ENCODE measurements at places on chromosomes 4 and X.

- no peak for DNase-seq
Measured at GRCh38 chrX:119948381-119948780, 4.8 kb upstream of the NKAP start.

GRCh38 chr4:36917413-36917812 is 327.1 kb upstream of the NWD2 start:
- DNase-seq, result no peak

DNA sequence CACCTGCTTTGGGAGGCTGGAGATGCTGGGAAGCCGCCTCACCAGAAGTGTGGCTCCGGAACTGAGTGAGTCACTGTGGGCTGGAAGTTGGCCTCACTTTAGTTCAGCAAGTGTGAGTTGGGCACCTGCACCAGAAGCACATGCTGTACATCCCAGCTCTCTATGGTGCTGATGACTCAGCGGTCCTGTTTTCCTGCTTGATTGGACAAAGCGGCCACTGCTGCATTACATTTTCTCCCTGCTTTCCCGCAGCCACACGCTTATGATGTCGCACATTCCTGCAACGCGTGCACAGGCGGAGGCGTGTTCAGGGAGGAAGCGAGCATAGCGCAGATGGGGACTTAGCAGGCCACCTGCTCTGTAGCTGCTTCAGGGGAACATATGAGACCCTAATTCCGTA is 26.7 kb upstream of the CLDN34 start:
- peak; percentile 27 for DNase-seq

GRCh38 chrX:1397441-1398270 is 5.7 kb upstream of the SLC25A6 start:
- no peak for DNase-seq

DNA sequence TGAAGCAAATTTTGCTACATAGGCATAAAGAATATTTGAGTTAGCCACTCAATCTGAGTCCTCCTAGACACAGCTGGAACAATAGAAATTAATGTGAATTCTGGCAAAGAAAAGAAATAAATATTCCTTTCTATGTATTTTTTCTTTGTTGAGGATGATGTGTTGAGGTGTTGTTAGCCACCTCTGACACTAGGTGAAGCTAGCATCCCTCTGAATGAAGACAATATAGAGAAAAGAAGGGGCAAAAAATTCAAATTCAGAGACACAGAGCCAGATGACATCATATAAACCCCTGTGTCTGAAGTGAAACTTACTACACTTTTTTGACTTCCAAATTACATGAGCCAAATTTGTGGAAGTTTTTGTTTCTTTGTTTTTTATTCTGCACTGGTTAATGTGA is 34.6 kb upstream of the TMPRSS11D start:
- DNase-seq, result no peak

DNA sequence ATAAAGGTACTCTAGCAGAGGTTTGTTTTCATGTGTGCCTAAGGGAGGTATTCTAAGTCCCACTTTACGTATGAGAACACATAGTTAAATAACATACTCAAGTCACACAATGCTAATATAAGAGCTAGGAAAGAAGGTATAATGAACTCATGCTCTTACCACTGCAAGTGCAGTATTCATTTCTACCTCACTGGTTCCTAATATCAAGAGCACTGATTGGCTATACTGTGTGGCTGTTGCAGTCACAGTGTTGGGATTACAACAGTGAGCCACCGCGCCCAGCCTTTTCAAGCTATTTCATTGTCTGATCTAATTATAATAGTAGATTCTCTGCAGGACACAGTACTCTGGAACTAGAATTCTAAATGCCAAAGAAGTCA is 84.0 kb downstream of the PDS5A start:
- DNase-seq, result no peak

DNA sequence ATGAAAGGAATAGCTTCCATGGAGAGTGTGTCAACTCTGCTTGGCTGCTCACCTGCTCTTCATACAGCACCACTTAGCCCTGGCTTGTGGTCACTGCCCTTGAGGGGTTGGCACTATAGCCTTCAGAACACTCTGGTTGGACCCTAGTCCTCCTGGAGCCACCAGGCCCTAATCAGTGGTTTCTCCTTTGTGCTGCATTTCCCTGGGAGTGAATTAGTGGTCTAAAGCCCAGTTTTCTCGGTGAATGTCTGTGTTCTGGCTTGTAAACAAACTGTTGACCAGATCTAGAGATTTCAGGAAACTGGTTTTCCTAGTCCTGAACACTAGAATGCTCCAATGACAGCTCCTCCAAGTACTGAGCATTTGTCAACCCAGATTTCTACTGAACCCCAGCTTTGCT is 28.6 kb upstream of the TMEM154 start:
- no peak for DNase-seq

DNA sequence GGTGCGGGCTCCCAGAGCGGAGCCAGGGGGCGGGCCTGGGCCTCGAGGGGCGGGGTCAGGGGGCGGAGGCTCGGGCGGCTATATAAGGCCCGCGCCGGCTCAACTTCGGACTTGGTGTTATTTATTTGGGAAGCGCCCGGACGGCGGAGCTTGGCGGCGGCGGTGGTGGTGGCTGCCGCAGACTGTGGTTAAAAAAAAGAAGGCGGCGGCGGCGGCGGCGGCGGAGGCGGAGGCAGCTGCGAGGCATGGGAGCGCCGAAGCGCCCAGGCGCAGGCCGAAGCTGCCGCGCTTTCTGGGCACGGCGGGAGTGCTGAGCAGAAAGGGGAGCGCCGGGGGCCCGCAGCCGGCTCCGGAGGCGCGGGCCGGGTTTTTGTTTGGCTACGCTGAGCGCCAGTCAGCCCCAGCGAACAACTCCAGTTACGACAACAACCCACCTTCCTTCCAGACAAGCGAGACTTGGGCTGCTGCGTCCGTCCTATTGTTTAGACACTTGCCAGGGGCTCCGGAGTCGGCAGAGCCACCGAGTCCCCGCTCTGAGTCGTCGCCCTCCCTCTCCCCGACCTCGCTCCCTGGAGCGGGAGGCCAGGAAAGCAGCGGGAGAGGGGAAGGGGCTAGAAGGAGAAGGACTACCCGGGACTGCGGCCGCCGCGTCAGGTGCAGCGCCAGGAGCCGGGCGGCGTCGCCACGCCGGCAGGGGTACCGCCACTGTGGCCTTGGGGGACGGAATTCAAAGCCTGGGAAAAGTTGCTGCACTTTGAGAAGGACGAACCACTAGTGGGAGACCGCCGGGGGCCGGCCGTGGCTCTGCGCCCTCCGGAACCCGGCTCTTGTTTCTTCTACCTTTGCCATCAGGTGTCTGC is at the start of gene SLIT2:
Gene SLIT2, plus strand, starts transcription at position 110 of the 860 bp plus-strand sequence. CDS start 1,911 bp downstream, outside the sequence.
- DNase-seq, result no peak

GRCh38 chr4:73729534-73730165 is 10.7 kb upstream of the CXCL8 start:
- DNase-seq, result peak; percentile 59

GRCh38 chrX:134743091-134743490 is 84.8 kb upstream of the PLAC1 start:
- DNase-seq, result no peak

GRCh38 chrX:10007621-10008020 is 40.5 kb downstream of the CLDN34 start:
- no peak for DNase-seq

DNA sequence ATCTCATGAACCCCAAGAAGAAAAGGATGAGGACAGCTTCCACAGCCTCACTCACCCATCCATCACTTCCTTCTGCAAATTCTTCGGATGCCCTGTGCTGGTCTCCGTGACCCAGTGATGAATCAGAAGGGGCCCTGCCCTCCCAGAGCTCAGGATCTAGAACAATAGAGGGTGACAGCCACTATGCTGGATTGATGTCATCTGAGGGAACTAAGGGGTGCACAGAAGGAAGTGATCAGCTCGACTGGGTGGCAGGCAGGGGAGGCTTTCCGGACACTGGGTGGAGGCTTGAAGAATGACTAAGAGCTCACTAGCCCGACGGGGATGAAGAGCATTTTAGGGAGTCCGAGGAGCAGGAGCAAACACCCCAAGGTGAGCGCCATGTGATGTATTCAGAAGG is 1.4 kb upstream of the ZNF185 start:
- no peak for DNase-seq

- DNase-seq, result no peak
Measured at GRCh38 chrX:373641-374471, 12.9 kb downstream of the PPP2R3B start.

DNA sequence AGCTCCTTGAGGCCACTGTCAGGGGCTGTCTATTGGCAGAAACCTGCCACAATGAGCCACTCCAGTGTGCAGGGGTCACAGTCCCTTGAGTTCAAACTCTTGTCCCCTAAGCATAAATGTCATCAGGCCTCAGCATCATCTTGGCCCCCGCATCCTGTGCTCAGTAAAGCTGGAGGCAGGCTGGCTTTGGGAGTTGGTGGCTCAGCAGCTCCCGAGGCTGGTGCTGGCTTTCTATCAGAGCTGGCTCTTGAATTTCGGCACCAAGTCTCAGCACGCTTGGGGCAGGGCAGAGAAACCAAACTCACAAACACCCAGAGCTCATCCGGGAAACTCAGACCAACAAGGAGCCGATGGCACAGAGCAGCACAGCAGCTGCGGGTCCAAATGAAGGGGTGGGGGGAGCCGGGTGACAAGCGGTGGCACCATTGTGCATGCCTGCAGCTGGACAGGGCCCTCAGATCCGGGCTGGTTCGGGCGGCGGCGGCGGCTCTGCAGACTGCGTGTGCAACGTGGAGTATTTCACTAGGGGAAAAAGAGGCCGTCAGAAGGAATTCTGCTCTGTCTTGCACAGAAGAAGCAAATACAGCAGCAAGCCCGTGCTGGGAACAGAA is 75.5 kb downstream of the MTMR1 start:
- no peak for DNase-seq

- DNase-seq, result no peak
Measured at GRCh38 chr4:38400946-38401345, 263.1 kb upstream of the KLF3 start.

GRCh38 chrX:116757491-116757890 is 294.7 kb upstream of the CT83 start:
- DNase-seq, result no peak

DNA sequence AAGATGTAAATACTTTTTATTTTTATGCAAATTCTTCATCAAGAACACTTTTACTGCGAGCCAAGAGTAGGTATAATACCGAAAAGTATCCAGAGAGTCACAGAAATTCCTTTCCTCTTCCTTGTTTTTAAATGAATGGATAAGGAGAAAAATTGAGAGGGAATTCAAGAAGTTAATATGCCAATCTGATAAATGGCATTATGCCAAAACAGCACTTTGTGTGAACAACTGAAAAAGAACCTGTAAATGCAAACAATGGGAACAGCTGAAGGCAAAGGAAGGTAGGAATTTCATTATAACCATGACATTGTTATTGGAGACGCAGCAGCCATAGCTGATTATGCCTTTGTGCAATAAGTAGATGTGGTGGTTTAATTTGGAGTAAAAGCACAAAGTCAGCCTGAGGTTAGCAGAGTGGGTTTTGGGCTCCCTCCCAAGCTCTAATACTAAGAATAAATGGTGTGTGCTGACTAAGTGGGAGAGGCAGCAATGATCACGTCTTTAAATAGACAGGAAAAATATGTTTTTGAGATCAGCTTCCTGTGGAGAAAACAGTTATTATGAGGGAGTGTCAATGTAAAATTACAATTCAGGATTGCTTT is 209.8 kb upstream of the NDST4 start:
- DNase-seq, result no peak

- no peak for DNase-seq
Measured at GRCh38 chr4:4599481-4600275, 57.8 kb upstream of the STX18 start.

DNA sequence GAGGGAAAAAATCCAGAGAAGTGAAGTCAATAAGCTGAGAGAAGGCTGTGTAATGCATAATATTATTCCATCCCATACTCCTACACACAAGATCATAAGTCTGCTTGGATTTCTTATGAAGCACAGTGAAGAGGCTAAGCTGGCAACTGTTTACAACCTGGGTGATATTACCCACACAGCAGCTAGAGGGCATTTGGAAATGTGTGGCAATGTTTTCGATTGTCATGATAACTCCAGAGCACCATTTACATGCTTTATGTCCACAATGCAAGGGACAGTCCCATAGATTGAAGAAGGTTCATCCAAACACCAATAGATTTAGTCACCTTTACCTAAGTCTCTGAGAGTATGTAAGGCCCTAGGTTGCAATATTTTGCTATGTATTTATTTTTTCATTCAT is 412.2 kb downstream of the PPP3CA start:
- no peak for DNase-seq

- DNase-seq, result no peak
Measured at GRCh38 chr4:48262484-48262883, 7.2 kb downstream of the TEC start.

GRCh38 chr4:75745161-75745560 is 20.8 kb downstream of the USO1 start:
- no peak for DNase-seq

DNA sequence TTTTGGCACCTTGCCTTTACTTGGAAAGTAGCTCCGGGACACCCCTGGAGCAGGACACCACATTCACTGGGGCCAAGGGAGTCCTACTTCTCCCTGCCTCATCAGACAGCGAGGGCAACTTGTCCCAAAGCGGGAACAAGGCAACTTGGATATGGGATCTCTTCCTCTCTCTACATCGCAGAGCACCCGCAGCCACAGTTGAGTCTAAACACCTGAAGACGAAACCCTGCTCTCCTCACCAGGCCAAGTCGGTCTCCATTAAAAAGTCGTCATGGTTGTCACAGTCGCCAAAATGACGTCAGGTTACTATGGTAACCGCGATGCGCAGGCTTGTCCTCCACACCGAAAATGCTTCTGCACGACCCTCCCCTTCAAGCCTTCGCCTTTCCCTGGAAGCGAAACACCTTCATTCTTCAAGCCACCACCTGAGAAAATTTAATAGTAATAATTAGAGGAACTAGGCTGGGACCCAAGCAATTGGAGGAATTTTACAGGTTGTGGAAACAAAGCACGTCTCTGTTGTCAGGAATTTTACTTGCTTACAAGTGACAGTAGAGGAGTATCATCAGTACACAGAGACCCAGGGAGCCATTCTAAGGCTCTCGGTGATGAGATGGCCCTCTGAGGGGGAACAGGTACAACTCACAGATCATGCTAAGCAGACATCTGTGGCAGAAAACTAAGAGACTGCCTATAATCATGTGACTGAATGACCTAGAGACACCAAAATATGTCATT is 30.5 kb upstream of the TCEAL4 start:
- DNase-seq, result no peak

DNA sequence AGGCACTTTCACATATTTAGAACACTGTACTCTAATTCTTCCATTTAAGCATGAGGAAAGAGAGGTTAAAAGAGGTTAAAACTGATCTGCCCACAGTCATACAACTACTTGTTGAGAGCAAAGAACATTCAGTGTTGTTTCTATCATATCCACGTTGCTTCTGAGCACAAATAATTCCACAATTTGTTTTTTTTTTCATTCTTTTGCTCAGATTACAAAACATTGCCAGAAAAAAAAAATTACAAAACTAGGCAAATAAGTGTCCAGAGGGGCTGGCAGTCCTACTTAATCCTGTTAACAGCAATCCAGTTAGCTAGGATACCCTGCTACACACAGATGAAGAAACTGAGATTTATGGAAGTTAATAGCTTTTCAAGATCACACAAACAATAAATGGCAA is 6.3 kb upstream of the USP53 start:
- no peak for DNase-seq

GRCh38 chr4:52984462-52984881 is 122.4 kb downstream of the RASL11B start:
- no peak for DNase-seq

GRCh38 chr4:41569961-41570360 is 32.0 kb downstream of the LIMCH1 start:
- no peak for DNase-seq
